ENCODE measurements at places on chromosomes 6 and 20.

DNA sequence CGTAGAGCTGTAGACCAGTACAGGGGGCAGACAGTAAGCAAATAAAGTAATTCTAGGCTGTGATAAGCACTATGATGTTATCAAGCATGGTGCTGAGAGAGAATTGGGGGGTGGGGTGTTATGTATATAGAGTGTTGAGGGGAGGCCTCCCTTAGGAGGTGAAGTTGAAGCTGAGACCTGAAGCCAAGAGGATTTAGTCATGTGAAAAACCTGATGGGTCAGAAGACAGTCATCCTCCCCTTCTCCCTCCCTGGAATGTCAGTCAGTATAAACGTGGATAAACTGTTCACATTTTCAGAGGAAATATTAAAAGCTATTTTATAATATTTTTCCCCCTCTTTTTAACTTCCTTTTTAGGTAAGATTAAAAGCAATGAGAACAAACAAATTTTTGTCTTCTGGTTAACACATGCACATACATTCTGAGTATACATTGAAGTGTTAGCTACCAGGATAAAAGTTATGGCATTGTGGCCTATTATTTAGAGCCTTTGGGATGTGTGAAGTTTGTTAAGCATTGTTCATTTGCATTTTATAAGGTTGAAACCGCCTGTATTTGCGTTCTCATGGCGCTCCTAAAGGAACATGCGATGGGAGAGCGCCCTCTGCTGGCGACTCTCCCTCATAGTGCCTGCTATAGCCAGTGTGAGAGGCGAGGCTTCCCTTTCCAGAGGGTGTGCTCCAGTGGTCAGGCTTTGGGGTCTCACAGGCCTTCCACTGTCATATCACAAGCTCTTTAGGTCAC is 35.4 kb upstream of the MAPK13 start:
- DNase-seq, result peak; percentile 85

- DNase-seq, result no peak
These were observed 158.7 kb downstream of the RNGTT start for GRCh38 chr6:88804701-88805100.

GRCh38 chr6:111980971-111981840 is 72.7 kb upstream of the CCN6 start:
- DNase-seq, result no peak

- peak; percentile 27 for DNase-seq
These were observed 6.9 kb downstream of the HLA-DPB1 start for GRCh38 chr6:33082702-33083101.

- DNase-seq, result no peak
These were observed 118.2 kb upstream of the LRFN2 start for GRCh38 chr6:40705354-40705753.

DNA sequence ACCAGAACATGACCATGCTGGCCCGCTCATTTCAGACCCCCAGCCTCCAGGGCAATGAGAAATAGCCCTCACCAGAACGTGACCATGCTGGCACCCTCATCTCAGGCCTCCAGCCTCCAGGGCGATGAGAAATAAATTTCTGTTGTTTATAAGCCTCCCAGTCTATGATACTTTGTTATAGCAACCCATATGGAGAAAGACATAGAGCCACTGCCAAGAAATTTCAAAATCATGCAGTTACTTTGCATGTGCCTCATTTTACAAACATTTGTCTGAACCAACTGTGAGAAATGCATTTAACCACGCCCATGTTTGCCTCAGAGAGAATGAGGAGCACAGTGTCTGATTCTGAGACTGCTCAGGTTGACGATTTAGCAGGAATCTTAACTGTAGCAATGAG is 15.5 kb downstream of the CYP39A1 start:
- DNase-seq, result no peak

DNA sequence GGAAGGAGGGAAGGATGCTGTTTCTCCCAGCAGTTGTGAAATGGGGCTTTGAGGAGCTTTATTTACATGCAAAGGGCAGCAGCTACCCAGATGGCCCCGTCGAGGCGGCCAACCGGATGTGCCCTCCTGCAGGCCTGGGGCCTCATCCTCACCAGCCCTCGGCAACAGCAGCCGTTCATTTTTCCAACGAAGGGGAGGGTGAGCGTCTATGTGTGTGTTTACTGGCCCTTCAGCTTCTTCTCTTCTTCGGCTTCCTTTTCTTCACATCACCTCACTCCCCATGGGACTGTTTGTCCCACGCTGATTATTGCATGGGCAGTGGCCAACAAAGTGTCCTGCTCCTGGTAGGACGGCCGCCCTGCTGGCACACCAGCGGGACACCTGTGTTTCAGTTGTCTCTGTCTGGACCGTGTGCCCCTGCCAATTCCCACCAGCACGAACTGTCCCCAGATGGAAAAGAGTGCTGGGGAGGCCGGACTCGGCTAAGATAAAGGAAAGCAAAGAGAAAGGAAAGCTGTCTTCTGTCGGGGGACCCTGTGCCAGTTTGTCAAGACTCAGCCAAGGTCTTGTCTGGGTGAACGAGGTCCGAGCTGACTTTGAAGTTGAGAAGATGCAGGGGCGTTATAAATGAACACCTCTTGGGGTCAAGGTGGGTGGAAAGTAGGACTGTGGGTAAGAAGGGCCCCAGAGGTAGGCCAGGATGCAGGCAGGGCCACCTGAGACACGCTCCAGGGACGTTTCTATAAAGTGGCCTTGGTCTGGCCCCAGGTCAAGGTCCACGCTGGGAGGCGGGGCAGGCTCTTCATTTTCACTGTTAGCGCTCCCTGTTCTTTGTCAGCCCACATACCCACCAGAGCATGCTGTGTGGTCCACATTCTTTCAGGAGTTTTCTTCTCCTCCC is 57.0 kb downstream of the FAM50B start:
- DNase-seq, result no peak

DNA sequence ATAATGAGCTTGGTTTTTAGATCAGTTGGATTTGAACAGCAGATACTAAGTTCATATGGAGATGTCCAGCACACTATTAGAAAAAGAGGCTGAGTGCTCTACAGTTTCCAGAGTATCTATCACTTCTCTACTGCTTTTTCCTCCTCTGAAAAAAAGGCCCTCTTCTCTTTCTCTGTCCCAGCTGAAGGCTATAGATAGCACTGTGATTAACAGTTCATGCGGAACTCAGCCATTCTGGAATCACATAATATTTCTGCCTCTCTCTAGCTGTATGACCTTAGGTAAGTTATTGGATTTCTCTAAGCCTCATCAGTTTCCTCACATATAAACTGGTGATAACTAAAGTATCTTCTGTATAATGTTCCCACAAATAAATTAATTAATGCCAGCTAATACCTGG is 184.1 kb downstream of the UBE3D start:
- DNase-seq, result no peak

GRCh38 chr20:37627060-37627766 is 66.6 kb upstream of the CTNNBL1 start:
- DNase-seq, result peak; percentile 40

DNA sequence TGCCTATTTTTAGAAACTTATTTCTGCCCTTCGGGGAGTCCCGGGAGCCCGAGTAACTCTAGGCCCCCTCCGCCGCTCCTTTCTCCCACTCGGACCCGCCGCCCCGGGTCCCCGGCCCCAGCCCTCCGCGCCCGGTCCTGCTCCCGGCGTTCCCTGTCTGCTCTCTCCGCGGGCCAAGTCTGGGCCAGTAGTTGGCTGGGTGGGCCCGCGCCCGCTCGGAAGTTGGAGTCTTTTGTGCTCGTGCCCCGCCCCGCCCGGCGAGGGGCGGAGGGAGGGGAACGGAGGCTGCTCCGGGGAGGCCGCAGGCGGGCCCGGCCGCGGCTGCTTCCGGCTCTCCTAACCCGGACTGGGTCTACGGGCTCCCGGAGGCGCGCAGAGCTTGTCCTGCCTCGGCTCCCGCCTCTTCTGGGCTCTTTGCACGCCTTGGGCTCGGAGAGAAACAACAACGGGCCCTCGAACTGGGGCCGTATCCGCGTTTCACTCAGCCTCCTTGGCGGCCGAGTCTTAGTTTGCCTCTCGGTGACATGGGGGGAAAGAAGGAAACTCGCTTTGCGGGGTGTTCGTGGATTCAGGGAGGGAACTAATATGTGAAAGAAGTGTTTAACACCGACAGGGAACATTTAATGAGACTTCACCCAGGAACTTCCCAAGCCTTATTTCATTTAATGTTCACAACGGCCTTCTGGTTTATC is 657 bp downstream of the RALY start:
- DNase-seq, result peak; percentile 87

- DNase-seq, result peak; percentile 87
These were observed 32.0 kb downstream of the ATXN1 start for GRCh38 chr6:16729183-16729691.

- no peak for DNase-seq
These were observed 168.5 kb upstream of the ID4 start for GRCh38 chr6:19668710-19669109.

- no peak for DNase-seq
These were observed 569 bp upstream of the CDC5L start for GRCh38 chr6:44386929-44387345.

GRCh38 chr20:22801528-22801927 is 217.2 kb upstream of the FOXA2 start:
- DNase-seq, result no peak

- peak; percentile 11 for DNase-seq
These were observed 152.2 kb upstream of the SOX4 start for GRCh38 chr6:21441386-21441785.

DNA sequence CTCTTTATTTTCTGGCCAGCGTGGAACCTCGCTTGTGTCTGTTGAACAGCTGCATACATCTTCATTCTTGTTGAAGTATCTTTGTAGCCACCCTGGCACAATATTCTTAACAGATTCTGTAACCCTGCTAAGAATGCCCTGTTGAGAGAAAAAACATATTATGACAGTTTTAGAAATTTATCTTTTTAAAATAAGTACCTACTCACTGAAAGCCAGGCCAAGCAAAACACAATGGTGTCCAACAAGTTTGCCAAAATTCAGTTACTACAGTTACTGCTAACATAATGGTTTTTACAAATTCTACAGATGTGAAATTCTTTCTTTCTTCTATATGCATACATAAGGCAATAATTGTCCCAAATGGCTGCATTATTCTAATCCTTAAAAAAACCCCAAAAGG is 18.2 kb downstream of the NUP153 start:
- no peak for DNase-seq

DNA sequence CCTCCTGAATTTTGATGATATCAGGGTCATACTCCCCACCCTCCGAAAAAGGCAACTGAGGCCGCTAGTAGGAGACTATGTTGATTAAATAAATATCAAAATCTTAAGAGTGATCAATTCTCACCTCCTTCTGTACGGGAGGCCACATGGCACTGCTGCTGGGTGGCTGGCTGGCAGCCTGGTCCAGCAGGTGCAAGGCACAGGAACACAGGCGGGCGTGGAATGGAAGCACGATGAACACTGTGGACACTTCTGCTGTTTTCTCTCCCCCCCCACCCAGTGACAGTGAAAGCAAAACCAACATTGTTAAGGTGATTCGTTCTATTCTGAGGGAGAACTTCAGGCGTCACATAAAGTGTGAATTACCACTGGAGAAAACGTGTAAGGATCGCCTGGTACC is 9.7 kb upstream of the CLDN20 start:
- no peak for DNase-seq

- DNase-seq, result no peak
These were observed 43.2 kb downstream of the SSR1 start for GRCh38 chr6:7269816-7270215.

DNA sequence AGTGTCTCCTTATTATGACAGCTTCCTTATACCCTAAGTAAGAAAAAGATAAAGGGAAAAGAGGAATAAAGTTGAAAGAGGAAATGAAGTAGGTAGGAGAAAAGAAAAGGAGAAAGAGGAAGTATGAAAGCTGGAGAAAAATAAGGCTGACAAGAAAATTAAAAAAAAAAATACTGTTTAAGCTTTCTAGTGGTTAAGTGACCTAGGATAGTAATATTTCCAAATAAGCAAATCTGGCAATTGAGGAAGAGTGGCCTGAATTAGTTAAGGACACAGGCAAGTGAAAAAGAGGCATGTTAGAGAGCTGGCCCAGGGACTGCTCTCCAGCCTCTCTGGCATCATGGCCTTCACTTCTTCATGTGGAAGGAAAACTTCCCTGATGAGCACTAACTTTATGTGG is 76.5 kb upstream of the ADGRF1 start:
- DNase-seq, result no peak

DNA sequence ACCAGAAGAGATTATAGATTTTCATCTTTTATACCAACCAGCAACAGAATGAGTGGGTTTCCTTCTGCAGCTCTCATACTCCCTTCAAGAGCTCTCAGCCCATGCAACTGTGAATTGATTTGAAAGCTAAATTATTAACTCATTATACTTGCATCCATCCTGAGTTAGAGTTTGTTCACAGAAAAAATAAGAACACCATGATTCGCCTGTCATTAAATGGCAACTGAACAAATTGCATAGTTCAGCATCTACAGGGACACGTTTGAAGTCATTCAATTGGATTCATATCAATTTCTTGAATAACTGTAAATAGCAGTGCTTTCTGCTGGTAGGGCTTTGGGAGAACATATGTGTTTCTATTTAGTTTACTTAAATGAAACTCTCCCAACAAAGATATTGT is 65.7 kb downstream of the NKAIN2 start:
- no peak for DNase-seq

- DNase-seq, result no peak
These were observed 175.7 kb upstream of the AKAP12 start for GRCh38 chr6:151063842-151064647.

DNA sequence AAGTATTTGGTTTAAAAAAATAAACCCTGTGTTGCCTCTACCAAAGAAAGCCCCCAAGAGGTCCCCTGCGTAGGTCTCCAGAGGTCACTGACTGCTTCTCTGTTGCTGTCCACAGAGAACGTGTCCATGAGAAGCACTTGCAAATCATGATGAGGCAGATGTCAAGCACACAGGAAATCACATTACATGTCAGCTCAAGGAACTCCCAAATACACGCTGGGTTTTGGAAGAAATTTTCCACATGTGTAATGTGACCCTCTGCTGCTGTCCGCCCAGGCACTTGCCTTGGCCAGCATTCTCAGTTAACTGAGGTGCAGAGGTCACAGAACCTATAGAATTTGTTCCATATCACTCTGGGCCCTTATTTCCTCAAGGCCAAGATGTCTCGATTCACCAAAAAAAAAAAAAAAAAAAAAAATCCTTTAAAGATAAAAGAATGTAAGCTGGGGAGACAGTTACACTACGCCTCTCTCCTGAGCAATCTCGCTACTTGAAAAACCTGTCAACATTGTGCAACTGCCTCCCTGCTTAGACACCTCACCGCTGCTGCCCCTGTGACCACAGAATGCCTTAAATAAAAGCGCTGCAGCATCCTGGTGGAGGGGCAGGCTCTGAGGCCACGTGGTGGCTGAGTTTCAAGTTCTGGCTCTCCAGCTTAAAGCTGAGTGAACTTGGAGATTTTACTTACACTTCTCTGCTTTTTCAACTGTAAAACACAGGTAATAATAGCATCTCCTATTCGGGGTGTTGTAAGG is 42.3 kb downstream of the SLC22A23 start:
- peak; percentile 50 for DNase-seq

DNA sequence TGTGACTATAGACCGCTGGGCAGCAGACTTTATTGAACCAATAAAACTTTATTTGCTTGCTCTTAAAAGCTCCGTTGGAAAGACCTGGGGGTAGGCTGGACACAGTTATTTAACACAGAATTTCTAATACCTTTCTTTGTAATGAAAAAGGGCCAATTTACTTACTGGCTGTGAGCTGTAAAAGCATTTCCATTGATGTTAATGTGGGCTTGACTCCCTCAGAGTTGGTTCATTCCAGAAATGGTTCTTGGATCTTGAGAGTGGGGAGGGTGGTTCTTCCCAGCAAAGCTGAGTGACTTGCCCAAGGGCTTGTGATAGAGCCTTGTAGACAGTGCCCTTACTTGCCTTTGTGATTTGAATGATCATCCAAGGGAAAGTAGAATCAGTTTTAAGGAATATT is 100.6 kb downstream of the SOX4 start:
- DNase-seq, result no peak

Data from activated CD4-positive, alpha-beta T cell treated with anti-CD3 and anti-CD28 coated beads, Interleukin-2, Interleukin-6, amounts not matched to agents 100 ng/mL and 50 ng/mL, durations not matched to agents 16 hours and 8 hours (primary cell).